ENCODE measurements at places on chromosomes 11 and 22.

- DNase-seq, result peak; percentile 99
These were observed 22.9 kb downstream of the SYTL2 start for GRCh38 chr11:85787809-85788760.

GRCh38 chr11:70026726-70027125, 51.4 kb upstream of the ANO1 start:
- no peak for DNase-seq

DNA sequence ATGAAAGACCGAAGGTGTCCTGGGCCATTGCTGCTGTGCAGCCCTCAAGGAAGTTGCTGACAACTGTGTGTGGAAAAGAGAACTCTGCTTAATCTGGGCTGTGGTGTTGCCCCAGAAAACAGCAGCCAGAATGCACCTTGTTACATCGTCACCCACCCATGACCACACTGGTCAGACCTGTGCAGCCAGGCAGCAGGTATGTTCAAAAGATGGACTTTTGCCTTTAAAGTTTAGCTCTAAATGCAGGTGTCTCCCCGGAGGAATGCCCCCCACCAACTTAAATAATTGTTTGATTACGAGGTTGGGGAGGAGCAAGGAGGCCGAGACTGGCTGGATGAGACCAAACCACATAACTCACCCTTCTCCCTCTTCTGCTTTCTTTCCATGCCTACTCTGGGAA, 15.3 kb upstream of the POLA2 start:
- no peak for DNase-seq

- no peak for DNase-seq
These were observed 9.8 kb downstream of the SCN4B start for GRCh38 chr11:118142809-118143208.

DNA sequence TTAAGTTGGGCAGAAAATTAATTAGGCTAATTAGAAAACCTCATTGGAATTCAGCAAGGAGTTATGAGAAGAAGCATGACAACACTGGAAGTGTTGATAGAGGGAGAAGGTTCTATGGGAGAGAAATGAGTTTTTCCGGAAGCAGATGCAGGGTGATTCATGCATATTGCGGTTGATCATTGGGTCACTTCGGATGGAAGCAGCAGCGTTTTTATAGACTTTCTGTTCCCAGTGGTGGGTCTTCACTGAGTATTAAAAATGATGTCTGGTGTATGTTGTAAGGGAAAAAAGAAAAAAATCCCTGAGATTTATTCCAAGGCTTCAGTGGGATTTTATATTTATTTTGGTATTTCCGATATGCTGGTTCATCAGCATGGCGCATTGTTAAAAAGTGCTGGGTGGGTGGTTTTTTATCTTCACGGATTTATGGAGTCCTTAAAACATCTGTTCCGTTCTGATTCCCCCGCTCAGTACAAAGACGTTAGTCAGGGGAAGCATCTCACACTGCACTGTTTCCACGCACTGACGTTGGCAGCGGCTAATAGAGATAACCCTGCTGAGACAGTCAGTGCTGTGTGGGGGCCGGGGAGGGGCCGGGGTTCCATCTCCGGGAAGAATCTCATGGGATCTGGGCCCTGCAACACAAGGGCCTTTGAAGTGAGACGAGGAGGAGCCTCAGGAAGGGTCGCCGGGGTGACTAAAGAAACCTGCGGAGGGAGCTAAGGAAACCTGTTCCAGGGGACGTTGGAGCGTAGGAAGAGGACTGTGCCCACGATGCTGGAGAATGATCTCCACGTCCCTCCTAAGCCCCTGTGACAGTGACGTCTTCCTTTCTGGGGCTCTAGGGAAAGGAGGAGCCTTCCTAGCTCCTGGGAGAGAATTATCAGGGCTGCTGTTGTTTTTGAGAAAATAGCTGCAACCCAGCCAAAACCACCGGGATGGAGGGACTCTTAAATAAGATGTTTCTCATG, 390.0 kb downstream of the NTM start:
- DNase-seq, result no peak

DNA sequence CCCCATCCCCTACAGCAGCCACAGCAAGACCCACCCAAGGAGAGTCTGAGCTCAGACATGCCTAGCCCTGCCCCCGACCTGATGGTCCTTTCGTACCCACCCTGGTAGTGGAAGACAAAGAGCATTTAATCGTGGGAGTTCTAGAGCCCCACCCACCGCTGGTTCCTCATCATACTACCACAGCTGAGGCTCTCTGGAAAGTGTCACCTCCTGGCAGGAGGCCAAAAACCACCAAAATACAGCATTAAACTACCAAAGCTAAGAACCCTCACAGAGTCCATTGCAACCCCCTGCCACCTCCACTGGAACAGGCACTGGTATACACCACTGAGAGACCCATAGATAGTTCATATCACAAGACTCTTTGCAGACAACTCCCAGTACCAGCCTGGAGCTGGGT, 311.1 kb downstream of the TENM4 start:
- no peak for DNase-seq

GRCh38 chr22:43260331-43261231, 73.6 kb upstream of the TTLL12 start:
- DNase-seq, result no peak

GRCh38 chr11:60764879-60765278, 8.2 kb downstream of the MS4A15 start:
- DNase-seq, result no peak

- DNase-seq, result no peak
These were observed 28.0 kb upstream of the MMP13 start for GRCh38 chr11:102983486-102983885.

GRCh38 chr11:68581439-68581838, 102.9 kb upstream of the GAL start:
- DNase-seq, result no peak

DNA sequence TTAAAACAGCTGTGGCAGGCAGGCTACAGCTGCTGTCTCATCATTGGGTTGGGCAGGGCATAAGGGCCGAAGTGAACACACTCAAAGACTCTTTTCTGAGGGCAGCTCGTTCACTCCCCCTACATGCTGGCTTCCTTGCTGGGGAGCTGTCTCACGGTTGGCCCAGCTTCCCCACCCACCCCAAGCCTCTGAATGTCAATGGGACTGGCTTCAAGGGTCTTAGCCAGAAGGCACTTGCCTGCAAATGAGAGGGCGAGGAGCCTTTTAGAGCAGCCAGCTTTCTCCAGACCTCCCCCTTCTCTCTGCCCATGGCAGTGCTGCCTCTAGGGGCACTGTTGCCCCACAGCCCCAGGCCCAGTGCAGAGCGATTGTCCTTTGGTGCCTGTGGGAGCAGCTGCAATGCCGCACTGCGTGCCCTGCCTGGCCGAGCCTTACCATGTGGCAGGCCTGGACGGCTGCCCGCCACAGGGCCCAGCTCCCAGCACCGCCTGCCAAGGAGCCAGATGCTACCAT, 94.7 kb upstream of the RASSF10 start:
- DNase-seq, result no peak

GRCh38 chr11:86369668-86370067, 5.0 kb upstream of the CCDC81 start:
- no peak for DNase-seq

GRCh38 chr11:128391811-128392210, 195.5 kb downstream of the ETS1 start:
- no peak for DNase-seq

DNA sequence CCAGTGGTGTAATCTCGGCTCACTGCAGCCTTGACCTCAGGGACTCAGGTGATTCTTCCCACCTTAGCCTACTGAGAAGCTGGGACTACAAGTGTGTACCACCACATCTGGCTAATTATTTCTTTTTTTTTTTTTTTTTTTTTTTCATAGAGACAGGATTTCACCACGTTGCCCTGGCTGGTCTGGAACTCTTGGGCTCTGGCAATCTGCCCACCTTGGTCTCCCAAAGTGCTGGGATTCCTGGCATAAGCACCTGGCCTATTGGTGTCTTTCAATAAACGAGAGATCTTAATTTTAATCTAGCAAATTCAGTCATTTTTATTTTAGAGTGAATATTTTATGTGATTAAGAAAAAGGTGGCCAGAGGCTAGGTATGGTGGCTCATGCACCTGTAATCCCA, 40.1 kb downstream of the DGCR2 start:
- no peak for DNase-seq

DNA sequence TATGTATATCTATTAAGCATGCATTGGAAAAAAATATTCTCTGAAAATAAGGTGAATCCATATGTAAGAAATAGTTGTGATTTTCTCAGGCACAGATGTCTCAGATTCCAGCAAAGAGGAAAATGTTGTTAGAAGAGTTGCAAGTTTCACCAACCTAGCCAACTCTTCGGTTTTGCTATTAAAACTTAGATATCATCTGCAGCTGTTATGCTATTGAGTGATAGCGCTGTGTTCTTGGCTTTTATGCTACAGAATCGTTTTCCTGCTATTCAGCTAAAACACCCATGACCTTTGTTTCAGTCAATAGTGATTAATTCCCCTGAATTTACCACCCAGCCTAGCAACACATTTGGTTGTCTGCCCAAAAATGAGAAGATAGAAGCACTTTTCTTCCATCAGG, 795.6 kb upstream of the ANO3 start:
- DNase-seq, result no peak

DNA sequence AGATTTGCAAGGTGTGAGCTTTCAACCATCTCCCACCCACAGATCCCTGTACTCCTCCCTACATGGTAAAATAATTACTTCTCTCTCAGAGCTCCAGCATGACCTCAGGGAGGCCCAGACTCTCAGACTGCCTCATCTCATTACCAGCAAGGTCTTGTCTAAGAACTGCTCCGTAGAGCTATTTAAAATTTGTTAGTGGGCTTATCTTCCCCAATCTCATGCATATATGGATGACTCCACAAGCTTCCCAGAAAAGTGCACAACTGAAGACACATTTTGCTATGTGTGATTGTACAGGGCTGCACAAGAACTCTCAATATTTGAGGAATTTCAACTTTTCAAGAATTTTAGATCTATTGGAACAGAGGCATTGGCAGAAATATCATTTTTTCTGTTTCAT, 230.3 kb downstream of the CSNK2A3 start:
- DNase-seq, result no peak

DNA sequence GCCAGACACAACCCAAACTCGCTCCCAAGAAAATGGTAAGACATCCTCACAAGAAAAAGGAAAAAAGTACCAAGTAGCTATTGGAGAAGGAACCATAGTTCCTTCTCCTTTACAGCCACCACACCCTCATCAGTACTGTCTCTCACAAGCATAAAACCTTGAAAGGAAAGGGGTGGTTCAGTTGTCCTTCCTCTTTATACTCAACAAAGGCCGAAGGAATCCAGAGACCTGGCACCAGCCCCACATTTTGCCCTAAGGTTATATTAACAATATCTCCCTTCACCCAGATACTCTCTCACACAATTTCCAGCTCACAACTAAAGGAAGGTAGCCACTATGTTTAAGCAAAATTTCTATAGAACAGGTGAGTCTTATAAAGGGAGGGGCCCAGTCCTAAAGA, 8.5 kb downstream of the FHIP1B start:
- no peak for DNase-seq

DNA sequence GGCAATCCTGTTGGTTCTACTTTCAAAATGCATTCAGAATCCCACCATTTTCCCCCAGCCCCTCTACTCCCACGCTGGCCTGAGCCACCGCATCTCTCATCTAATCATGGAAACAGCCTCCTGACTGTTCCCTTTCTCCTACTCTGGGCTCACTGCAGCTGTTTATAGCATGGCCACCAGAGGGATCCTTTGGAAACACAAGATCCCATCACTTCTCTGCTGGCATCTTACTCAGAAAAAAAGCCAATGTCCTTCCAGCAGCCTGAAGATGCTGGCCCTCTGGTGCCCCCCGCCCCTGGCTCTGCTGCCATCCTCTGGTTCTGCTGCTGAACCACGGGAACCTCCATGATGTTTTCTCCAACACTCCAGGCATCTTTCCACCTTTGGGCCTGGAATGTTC, 11.1 kb downstream of the MS4A8 start:
- no peak for DNase-seq

DNA sequence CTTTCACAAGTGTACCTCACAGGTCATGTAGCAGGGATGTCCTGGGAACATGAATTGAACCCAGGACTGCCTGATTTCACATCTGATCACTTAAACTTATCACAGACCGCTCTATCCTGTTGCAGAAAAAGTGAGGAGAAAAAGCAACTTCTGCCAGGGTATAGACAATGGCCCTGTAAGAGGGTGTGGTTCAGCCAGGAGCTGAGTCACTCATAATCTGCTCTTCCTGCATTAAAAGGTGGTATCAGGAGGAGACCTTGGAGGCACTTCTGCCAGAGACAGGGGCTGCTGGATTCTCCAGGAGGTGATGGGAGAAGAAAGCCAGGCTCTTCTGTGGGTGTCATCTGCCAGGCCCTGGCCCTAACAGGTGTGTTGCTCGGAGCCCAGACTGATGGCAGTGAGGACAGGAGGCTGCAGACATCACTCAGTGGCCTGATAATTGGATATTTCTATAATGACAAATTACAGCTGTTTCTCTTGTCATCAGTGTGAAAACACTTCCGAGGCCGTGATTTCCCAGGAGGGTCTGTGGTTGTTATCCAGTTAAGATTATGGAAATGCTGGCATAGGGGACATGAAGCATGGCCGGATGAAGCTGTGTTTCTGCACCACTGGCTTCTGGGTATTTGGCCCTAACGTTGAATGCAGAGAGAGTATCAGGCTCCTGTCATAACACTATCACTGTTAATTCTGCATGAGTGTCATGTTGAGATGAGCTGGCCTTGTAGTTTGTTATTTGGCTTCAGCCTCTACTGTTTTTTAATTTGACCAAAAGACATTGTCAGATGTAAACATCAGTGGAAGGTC, 125.1 kb upstream of the ZBED5 start:
- no peak for DNase-seq

DNA sequence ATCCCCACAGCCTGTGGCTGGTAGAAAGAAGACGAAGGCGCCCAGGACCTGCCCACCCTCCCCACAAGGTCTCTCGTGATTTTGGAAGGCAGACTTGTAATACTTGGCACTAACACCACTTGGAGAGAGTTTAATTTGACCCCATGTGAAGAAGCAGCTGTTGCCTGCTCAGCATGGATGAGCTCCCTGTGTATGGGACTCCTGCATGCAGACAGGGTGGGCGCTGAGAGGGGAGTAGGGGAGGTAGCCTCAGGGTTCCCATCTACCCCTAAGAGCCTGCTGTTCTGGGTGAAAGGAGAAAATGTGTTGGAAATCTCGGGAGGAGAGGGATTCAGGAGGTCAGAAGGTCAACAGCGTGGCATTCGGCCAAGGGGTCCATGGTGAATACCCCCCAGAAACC, 625.9 kb downstream of the TBC1D22A start:
- no peak for DNase-seq

GRCh38 chr22:41526830-41527799, 17.2 kb downstream of the POLR3H start:
- no peak for DNase-seq

DNA sequence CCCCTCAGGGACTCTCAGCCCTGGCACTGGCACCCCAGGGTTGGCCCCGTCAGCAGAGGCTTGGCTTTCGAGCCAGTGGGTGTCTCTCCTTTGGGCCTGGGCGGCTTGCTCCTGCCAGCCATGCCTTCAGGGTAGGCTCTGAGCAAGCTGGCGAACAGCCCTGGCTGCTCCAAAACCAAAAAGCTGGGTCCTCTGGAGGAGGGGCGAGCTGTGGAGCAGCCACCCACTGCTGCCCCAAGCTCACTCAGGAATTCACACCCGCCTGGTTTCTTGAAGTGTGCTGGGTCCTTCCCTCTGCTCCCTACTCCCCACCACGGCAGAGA, 6.2 kb downstream of the YDJC start:
- no peak for DNase-seq

- no peak for DNase-seq
These were observed 504.2 kb downstream of the SOX6 start for GRCh38 chr11:15852179-15852578.

- no peak for DNase-seq
These were observed 97.3 kb downstream of the GALNT18 start for GRCh38 chr11:11524436-11525061.

Data from PC-9 (cell line).